ENCODE measurements at places on chromosomes 2 and 18.

DNA sequence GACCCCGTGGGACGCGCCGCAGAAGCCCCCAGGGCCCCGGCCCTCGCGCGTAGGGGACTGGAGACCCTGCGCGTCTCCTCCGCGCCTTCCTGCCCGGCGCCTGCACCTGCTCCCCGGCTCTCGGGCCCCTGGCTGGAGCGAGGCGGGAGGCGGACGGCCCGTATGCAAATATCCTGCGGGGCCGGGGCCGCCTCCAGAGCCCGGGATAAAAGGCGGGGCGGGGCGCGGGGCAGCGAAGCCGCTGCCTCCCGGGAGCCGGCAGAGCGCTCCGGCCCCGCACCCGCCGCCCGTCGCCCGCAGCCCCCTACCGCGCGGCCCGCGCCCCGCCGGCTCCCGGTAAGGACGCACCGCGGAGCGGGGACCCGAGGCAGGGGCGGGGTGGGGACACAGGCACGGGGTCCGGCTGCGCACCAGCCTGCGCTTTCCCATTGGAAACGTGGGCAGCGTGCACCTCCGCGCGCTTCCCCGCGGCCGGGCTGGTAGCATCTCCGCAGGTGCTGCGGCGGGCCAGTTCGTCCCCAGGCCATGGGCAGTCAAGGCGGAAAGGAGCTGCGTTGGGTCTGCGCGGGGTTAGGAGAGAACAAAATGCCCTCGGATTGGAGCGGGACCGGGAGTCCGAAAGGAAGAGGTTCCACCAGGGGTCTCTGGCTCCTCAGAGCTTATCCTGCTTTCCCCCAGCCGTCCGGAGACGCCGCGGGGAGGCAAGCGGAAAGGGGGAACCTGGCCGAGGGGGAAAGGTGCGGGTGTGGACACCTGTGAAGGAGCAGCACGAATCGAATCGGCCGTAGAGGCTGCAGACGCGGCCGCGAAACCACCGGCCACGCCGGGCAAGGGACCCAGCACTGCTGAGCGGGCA is at the start of gene ATP6V1C2:
ATP6V1C2 (plus strand) TSS at position 235 of the 856 bp plus-strand sequence. CDS start 1,220 bp downstream, outside the sequence.
- DNase-seq, result peak; percentile 66

- DNase-seq, result peak; percentile 69
These were observed 123.3 kb downstream of the CLIP4 start for GRCh38 chr2:29238497-29238896.

DNA sequence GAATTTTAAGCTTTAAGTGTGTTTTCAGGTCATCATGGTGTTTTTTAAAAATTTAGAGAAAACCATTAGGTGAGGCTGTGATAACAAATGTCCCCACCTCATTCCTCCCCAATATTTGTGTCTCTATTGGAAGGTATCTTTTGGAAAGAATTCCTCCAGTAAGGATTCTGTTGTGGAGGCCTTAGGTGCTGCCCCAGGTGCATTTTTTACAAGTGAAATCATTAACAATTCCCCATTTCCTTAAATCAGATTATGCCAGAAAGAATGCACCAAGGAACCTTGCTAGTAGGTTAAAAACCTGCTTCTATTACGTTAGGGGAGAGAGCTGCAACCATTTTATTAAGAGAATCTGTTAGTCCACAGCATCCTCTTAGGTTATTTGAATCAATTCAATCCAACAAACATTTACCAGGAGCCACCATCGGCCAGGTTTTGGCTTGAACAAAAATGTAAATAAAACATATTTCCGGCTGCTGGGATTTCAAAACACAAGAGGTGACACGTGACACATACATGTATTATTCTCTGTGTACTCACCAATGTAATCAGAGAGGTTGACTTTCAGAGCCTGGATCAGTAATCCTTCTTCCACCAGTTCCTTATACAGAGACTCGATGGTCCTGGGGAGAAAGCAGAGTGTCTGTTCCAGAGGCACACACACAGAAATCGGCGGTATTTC is 112.5 kb upstream of the ASB18 start:
- peak; percentile 22 for DNase-seq

GRCh38 chr2:122563781-122564180 is 808.3 kb downstream of the TSN start:
- no peak for DNase-seq

DNA sequence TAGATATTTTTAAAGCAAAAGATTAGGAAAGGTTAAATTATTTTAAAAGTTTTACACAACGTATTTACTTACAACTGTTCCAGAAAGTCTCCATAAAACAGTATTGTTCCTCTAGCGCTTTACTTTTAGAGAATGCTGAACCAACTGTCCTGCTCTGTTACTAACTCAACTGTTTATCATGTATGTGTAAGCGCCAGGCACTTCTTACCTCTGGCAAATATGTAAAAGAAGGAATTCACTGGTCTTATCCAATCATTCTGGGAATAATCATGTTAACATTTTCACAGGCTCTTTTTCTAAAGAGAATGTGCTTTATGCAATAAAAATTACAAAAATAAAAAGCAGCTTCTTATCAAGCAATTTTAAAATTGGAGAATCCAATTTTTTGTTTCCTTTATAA is 68.0 kb downstream of the COBLL1 start:
- no peak for DNase-seq

DNA sequence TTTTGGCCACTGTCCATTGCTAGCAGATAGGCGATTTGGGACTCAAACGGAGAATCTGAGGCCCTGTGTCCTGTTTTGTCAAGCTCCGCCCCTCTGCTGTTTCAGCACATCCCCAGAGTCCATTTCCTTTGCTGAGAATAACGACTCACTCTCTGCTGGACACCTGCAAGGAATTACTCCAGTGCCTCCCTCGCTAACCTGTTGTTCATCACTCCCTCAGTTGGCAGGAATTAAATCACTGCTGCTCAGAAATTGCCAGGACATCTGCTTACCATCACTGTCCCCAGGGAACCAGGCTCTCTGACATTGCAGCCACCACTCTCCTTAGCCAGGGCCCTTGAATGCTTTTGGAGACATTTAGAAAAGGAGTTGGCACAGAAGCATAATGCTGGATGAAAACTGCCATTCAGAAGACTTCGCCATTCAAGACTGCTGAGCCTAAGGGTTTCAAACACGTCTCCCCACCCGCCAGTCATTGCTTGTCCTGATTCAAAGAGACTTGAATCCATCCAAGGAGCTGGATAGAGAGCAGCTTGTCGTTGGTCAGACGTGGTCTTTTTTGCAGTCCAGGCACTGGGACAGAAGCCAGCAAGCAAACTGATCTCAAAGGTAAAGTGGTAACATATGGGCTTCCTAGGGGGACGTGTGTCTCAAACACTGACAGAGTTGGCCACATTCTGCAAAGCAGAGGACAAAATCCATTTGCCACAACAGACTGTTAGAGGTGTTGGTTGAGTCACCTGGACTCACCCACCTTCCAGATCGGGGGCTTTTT is 155.3 kb downstream of the UXS1 start:
- DNase-seq, result no peak

DNA sequence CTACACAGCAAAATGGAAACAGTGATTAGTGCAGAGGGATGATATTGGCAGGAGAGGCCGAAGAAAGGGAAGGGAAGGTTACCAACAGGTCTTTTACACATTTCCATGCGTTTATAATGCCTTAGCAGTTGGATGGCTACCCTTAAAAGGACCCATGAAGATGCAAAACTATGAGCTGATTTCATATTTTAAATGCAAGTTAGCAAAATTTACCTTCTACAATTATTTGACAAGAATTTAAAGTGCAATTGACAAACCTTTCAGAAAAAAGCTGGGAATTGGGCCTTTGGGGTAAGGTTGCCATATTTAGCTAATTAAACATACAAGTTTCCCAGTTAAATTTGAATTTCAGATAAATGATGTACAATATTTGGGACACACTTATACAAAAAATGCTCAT is 13.3 kb downstream of the DNER start:
- no peak for DNase-seq

DNA sequence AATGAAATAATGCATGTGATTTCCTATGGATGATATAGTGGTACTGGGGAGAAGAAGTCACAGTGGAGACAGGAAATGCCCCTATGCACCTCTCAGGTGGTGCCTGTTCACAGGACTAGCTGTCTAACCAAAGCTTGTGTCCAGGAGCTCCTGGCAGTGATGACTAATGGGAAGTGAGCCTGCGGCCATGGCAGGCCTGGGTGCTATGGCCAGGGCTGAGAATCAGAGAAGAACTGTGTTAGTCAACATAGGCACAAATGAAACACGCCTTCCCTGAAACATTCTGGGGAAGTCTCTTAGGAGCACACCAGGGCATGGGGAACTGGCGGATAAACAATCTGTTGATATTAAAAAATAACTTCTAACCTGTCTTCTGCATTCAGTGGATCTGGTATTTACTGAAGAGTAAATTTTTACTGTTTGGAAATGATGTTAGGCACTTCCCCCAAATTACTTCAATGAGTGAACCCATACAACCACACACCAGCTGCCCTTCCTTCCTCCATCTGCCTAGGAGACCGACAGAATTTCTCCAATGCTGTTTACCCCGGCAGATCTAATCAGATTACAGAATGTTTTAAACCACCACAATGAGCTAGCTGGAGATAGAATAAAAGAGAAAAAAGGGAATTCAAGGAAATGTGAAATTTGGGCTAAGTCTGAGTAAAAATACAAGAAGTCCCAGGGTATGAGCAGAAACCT is 67.4 kb downstream of the MEP1B start:
- DNase-seq, result no peak

- DNase-seq, result no peak
These were observed 84.0 kb downstream of the DYNAP start for GRCh38 chr18:54675076-54675475.

- no peak for DNase-seq
These were observed 9.4 kb upstream of the SOCS6 start for GRCh38 chr18:70279470-70279869.

- no peak for DNase-seq
These were observed 49.1 kb downstream of the TFPI start for GRCh38 chr2:187505065-187505672.

GRCh38 chr2:161136696-161137324 is 23.4 kb upstream of the TANK start:
- DNase-seq, result peak; percentile 26

DNA sequence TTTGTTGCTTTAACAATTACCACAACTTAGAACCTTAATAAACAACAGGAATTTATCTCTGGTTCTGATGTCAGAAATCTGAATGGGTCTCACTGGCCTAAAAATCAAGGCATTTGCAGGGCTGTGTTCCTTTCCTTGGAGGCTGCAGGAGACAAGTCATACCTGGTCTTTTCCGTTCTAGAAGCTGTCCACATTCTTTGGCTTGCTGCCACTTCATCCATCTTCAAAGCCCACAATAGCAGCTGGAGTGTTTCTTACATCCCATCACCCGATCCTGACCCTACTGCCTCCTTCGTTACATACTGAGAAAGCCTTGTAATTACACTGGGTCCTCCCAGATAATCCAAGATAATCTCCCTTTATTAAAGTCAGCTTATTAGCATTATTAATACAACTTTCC is 18.1 kb downstream of the NETO1 start:
- no peak for DNase-seq

- DNase-seq, result no peak
These were observed 167.5 kb upstream of the PID1 start for GRCh38 chr2:229438430-229439159.

GRCh38 chr2:41907771-41908207 is 140.0 kb upstream of the PKDCC start:
- DNase-seq, result no peak

GRCh38 chr2:142974288-142975024 is 97.0 kb downstream of the KYNU start:
- peak; percentile 54 for DNase-seq

Data from Calu3 (cell line).